ENCODE measurements at places on chromosomes 16 and 17.

DNA sequence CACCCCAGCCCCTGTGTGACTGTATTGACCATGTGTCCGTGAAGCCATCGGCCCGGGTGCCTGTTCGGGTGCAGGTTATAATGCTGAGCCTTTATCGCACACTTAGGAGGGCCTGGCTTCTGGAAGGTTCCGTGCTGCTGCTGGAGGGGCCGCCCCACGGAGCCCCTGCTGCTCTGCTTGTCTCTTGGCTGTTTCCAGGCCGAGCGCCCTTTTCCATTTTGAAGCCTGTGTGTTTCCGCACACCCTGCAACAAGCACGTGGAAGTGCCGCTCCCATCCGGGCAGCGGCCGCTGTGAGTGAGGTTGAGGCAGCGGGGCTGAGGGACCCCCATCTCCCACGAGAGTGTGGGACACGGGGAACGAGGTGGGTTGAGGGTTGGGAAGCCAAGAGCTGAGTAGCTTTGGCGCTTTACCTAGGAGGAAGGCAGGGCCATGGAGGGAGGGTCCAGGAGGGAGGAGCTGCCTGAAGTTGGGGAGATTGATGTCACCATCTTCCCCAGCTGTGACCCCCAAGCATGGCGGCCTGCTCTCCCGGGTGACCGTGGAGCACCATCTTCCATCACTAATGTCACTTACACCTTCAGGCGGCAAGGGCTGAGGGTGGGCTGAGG lies 200.1 kb upstream of the GSE1 start:
- no peak for DNase-seq

GRCh38 chr17:70987867-70988340 lies 818.6 kb downstream of the KCNJ2 start:
- no peak for DNase-seq

DNA sequence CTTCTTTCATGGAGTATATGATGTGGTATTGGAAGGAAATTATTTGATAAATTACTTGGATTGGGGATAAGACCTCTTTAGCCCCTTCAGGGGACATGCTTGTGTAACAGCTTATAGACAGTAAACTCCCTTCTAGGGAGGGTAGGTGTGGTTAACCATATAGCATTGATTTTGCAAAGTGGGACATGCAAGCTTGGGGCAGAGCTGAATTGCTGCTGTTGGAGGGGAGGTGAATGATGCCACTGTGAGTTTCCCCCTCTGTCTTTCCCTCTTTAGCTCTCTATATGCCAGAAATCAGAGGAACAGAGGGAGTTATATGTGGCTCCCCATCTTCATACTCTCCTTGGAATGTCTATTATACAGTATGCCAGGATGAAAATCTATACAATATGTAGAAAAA lies 54.7 kb downstream of the WSCD1 start:
- no peak for DNase-seq

DNA sequence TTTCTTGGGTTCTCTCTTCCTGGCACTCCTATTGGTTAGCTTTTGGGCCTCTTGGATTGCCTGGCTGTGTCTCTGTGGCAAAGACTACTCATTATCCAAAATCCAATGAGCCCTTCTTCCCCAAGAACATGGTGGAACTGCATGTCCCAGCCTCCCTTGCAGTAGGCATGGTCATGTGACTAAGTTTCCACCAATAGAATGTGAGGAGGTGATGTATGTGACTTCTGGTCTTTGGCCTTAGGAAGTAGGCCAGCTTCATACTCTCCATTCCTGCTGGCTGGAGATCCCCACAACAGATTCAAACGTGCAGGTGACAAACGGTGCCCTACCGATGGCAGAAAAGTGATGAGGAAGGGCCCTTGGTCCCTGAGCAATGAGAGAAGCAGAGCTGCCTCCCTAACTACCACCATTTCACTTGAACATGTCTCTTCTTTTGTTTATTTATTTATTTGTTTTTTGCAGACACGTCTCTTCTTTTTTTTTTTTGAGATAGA lies 17.3 kb upstream of the SPN start:
- DNase-seq = no peak

GRCh38 chr17:80644536-80644935 lies 99.9 kb downstream of the RPTOR start:
- DNase-seq = no peak

DNA sequence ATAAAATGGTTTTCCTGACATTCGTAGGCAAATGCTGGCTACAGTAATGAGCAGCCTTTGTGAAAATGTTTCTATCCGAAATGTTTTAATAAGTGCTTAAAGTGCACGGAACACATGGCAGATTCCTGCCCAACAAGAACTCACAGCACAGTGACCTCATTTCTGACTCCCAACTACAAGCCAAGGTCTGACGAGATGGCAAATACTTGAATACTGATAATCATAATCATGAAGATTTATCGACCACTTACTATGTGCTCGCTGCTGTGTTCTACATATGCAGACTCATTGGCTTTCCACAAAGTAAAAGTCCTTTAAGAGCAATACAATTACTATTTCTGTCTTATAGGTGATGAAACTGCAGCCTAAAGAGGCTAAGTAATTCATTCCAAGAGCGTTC lies 238.1 kb upstream of the CDH5 start:
- no peak for DNase-seq

GRCh38 chr16:66039793-66040192 lies 326.7 kb upstream of the CDH5 start:
- DNase-seq = no peak
